ENCODE measurements at places on chromosomes 1 and 21.

GRCh38 chr1:197311081-197311480, 43.0 kb downstream of the CRB1 start:
- no peak for DNase-seq

GRCh38 chr1:53331446-53332185, 3.7 kb upstream of the LRP8 start:
- DNase-seq = no peak

DNA sequence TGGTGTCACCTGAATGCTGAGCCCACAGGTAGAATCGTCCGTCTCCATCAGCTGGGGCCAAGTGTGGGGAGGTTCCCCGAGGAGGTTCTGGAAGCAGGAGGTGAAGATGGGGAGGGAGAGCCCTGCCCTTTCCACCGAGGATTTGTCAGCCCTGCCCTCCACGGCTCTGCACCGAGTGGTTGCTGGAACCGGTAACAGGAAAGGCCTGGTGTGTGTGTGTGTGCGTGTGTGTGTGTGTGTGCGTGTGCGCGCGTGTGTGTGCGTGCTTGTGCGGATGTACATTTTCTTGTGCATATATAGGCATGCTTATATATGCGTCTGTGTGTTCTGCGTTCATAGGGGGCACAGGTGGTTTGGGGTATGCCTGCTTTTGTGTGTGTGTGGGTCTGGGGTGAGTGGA, 3.5 kb downstream of the NBL1 start:
- DNase-seq = peak; percentile 30

GRCh38 chr1:238265866-238266265, 375.1 kb upstream of the ZP4 start:
- no peak for DNase-seq

DNA sequence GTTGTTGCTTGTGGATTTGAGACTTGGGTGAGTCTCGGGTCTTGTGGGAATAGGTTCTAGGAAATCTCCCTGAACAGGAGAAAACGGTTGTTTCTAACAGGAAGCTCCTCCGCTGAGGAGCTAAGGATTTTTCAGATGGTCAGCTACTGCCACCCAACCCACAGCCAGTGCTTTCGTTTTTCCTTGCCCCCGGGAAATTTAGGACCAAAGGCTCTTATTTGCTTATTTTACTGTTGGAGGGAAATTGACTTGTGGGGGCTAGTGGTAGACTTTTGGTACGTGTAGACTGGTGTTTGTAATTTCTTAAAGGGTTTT, 792 bp downstream of the SNX7 start:
- DNase-seq = no peak

GRCh38 chr1:113834716-113835115, 22.4 kb upstream of the RSBN1 start:
- no peak for DNase-seq

- DNase-seq = no peak
Observed at GRCh38 chr1:10033359-10033845, 644 bp downstream of the UBE4B start.

DNA sequence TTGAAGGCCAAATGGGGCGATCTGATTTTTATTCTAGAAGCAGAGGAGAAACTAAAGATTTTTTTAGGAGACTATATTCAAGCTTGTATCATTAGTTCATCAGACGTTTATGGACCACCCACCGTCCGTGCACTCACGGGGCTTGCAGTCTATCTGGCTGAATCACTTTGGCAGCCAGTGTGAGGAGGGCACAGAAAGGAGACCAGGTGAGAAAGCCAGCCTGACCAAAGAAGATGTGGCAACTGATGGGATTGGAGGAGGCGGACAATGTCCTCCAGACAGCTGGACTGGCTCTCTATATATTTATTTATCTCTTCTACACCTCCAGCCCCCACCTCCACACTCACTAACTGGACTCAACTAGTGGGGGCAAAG, 822 bp upstream of the ELOVL1 start:
- DNase-seq = no peak

- no peak for DNase-seq
Observed at GRCh38 chr1:21754583-21754982, 28.4 kb downstream of the USP48 start.

- no peak for DNase-seq
Observed at GRCh38 chr1:116291024-116291423, 82.0 kb upstream of the ATP1A1 start.

GRCh38 chr1:57826535-57826934, 402.7 kb upstream of the DAB1 start:
- DNase-seq = no peak

GRCh38 chr1:86773341-86774288, 69.2 kb downstream of the SH3GLB1 start:
- DNase-seq = no peak

- DNase-seq = no peak
Observed at GRCh38 chr21:40678681-40679284, 168.2 kb downstream of the DSCAM start.

GRCh38 chr1:117555806-117556205, 50.0 kb upstream of the TENT5C start:
- no peak for DNase-seq

DNA sequence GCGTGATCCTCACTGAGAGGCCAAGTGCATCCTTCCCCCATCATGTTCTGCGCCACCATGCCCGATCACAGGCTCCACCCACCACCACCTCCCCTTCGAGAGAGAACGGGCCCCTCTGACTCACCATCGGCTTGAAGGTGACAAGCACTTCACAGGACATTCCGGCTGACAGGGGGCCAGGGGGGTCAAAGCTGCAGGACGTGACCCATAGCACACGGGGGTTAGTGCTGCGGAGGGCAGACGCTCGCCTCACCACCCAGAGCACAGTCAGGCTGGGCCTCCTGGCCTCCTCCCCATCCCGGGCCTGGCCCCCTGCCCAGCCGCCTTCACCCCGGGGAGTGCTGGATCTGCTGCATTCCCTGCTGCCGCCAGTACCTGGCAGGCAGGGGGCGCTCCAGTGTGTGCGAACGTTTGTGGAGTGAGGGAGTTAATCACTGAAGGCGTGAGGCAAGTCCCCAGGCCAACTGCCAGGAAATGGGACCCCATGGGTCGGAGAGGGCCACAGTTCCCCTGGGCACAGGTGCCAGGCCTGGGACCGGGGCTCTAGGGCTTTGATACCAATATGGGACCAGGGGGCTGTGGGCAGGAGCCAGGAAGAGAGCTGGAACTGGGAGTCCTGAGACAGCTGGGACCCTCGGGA, 40.9 kb upstream of the TMEM52 start:
- DNase-seq = peak; percentile 48

GRCh38 chr1:164716992-164717703, 158.2 kb downstream of the PBX1 start:
- DNase-seq = no peak

- no peak for DNase-seq
Observed at GRCh38 chr1:52681136-52681535, 17.0 kb downstream of the COA7 start.

DNA sequence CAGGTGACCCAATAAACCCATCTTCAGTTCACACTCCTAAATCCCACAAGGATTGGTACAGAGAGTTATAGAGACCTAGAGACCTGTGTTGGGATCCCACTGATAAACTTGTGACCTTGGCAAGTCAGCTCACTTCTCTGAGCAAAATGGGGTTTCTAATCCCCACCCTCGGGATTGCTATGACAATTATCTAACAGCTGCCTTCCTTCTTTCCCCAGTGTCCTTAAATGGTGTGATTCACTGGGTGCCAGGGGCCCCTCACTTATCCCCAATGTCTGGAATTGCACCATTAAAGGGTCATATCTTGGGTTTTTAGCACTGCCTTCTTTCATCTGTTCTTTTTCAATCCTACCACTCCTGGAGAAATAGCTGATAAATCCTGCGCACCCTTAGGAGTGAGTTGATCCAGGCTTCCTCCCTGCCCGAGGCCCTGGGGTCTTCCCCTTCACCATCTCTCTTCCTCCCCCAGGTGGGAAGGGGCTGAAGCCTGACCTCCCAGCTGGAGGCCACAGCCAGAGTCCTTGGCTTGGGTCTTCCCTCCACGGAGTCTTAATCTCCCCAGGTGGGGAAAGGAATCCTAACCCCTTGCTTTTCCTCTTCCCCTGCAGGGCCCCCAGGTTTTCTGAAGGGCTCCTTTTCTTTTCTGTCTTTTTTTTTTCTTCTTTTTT, 39.7 kb downstream of the LACTBL1 start:
- no peak for DNase-seq

- DNase-seq = no peak
Observed at GRCh38 chr21:31576428-31576827, 83.1 kb upstream of the SOD1 start.

- no peak for DNase-seq
Observed at GRCh38 chr1:216186141-216186540, 237.1 kb downstream of the USH2A start.

DNA sequence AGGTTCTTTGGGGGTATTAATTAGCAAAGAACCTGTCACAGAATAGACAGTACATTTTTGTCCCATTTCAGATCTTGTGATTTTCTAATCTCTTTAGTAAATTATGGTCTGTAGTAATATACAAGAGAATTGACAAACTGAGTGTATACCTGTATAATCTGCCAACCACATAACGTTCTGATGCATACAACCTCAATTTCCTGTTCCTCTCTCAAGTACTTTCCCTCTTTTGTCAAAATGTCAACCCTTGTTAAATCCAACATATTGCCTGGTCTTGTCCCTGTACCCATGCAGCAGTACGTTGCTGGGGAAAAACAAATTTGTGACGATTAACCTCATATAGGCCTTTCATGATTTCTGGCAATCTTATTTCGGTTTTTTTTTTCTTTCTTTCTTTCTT, 1.1 kb downstream of the ARV1 start:
- peak; percentile 5 for DNase-seq

All from CD4-positive, alpha-beta T cell treated with Interleukin-6 at 100 ng/mL for 8 hours (primary cell).